NCI-H510A treated with DMSO at 0.1 percent for 48 hours (cell line): ENCODE measurements at places on chromosomes 2 and 18.
A peak's percentile ranks its signal among the peaks of the same experiment; 100 is the strongest.

GRCh38 chr2:207140265-207140664 is 25.5 kb downstream of the KLF7 start:
- no peak for DNase-seq

DNA sequence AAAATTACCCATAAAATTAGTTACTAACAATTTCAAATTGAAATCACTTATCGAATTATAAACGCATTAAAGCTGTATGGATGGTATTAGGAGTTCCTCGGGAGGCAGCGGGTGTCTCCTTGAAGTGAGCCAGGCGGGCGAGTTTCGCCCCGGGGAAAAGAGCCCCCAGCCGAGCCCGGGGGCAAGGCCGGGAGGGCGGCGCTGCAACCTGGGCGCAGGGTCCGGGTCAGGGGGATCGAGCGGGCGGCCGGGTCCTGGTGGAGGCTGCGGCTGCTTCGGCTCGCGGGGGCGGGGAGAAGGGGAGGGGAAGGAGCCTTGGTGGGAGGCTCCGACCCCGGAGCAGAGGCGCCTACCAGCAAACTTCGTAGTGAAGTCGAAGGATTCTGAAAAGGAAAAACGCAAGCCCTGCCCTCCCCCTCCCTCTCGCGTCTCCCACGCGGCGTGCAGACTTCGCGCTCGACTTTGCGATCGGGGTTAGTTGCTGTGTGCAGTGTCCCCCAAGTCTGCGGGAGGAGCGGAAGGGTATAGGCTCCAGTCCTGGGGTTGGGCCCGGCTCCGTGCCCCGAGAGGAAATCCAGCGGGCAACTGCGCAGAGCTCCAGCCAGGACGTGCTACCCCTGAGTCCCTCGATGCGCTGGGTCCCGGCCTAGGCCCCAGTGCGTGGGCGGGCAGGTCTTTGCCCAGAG is 140.8 kb downstream of the MEIS1 start:
- DNase-seq = no peak

GRCh38 chr18:63298400-63299365 is 20.9 kb downstream of the BCL2 start:
- no peak for DNase-seq

DNA sequence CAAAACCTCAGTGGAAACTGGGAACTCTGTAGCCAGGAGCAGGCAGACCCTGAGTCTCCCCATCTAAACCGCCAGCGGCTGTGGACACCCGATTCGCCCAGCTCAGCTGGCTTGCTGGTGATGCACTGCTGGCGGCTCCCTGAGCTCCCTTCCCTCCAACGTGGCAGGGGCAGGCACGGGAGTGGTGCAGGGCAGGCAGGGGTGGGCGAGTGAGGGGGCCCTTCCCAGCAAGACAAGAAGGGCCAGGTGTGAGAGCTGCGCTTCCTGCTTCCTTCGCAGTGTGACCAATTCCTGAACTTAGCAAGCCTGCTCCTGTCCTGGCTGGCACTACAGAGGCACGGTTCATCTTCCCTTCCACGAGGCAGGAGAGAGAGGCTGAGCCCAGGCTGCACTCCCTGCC is 12.3 kb upstream of the SEMA4C start:
- peak; percentile 21 for DNase-seq

DNA sequence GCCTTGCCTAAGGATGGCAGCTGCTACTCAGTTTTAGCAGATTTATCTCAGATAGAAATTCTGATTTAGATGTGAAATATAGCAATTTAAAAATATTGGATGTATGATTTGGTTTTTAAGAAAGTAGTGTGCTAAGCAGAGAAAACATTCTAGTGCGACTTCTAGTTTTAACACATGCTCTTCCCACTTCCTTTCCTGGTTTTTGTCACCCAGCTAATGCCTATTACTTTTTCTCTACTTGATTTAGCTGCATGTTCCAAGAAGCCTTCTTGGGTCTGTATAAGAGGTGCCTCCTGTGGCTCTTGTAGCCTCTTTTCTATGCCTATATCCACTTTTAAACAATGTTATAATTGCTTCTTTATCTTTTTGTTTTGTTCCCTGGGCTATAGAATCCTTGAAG is 53.0 kb downstream of the GPD2 start:
- DNase-seq = no peak

GRCh38 chr2:235641956-235642355 is 148.1 kb downstream of the AGAP1 start:
- DNase-seq = no peak

- no peak for DNase-seq
Measured at GRCh38 chr2:100741880-100742276, 78.1 kb upstream of the NPAS2 start.

DNA sequence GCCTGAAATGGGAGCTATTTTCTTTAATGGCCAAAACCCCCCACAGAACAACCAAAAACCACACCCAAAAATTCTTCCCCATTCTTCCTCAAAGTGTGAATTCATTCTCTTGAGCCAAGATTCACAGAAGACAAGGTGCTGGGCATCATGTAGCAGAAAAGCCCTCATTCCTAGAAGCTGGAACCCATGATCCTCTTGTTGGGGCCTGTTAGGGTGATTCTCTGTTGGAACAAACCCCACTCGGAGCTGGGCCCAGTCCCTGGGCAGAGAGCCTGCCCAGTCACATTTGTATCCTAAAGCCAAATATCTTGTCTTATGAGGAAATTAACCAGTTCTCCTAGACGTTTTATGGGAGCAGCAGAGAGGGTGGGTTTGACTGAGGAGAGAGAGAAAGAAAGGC is 22.8 kb upstream of the VPS4B start:
- DNase-seq = no peak

DNA sequence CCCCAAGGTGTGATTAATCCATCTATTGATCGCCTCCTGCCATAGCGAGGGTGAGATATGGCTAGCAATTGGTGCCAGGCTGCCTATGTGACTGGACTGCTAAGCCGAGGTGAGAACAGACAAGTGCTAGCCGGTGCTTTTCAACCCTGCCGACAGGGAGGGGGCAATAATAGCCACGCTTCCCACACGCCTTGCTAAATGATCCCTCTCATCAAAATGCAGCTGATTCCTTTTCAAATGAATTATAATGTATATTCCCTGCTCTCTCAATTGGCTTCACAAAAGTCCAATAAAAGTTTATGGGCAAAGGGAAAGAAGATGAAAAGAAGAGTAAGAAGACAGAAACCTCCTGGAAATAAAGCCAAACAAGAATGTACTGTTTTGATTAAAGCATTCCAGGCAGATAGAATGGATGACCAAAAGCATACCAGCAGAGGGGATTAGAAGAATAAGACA is 235.6 kb downstream of the ICOS start:
- no peak for DNase-seq

DNA sequence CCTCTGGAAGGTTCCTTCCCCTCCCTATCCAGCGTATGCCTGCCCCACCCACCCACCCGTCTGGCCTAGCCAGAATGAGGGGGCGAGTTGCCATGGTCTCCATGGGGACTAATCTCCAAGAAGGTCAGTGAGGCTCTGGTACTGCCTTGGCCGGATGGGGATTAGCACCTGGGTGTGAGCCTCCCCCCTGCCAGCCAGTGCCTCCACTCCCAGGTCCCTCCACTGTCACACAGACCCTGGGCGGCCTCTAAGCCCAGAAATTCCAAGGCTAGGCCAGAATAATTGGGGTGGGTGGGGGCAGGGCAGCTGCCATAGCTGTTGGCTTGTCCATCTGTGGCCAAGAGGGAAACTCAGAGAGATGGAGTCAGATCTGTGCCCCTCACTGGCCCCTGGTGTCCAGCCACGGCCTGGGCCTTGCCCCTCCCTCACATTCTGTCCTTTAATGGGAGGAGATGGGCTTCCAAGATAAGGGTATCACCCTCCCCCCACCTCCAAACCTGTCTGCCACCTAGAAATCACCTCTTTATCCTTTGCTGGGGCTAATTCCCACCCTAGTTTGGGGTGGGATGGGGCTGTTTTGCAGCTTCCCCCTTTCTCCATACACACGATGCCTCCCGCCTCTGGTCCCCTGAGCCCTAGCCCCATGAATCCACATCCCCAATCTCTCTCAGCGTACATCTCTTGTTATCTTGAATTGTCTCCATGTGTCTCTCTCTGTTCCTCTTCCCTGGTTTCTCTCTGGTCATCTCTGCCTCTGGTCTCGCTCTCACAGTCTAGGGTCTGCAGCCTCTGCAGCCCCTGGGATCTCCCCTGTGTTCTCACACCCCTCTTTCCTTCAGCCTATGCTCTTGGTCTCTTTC is 6.0 kb upstream of the CRYBA2 start:
- DNase-seq = peak; percentile 76

- DNase-seq = no peak
Measured at GRCh38 chr2:189763908-189764661, 1.5 kb upstream of the OSGEPL1 start.

DNA sequence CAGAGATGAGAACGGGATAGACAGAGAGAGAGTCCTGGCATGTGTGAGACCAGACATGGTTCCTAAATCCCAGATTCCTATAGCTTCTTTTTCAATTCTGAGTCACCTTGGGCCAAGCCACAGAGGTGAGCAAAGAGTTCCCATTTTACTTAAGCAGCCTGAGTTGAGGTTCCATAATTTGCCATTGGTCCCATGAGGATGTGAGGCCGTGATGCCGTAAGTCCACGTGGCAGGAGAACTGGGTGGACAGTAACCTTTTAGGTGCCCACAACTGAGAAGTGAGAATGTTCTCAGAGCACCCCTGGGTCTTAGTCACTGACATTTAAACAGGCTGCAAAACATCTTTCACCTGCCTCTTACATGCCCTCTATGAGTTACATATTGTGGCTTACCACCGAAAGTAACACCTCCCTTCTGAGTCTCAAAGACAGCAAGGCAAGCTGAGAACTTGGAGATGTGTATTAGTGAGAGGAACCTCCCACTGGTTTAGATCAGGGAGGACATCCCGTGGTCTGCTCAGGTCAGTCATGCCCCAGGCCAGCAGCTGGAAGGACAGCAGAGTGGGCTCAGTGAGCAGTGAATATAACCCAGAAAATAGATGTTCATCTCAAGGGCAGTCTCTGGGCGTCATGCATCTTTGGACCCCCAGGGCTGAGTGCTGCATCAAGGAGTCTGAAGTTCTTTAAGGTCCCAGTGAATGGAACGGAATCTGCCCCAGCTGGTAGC is 127.9 kb upstream of the LGALSL start:
- DNase-seq = no peak
